ENCODE measurements at places on chromosomes 1 and 21. TPM values are rescaled to one million over a fixed set of nuclear protein-coding genes. Genes with fewer than 3 reads are reported as not detected.

The CFAP126 gene
- not detected for total RNA-seq

The SYPL2 gene
- total RNA-seq = not detected

The FCRL5 gene
- not detected for total RNA-seq

The HES2 gene
- 0.21 TPM for total RNA-seq

The POGZ gene
- 82.8 TPM for total RNA-seq

The SLAMF6 gene
- 25.1 TPM for total RNA-seq

The LRRN2 gene
- not detected for total RNA-seq

The LEPR gene
- total RNA-seq = 1.9 TPM

The UBL4B gene
- total RNA-seq = not detected

The JUN gene
- total RNA-seq = 35.6 TPM

The NUDT4B gene
- total RNA-seq = 0.40 TPM

The B3GALNT2 gene
- 12.2 TPM for total RNA-seq

The ACOT11 gene
- total RNA-seq = 1.9 TPM

The GJA8 gene
- not detected for total RNA-seq

The RSPH1 gene
- not detected for total RNA-seq

The ACTL8 gene
- not detected for total RNA-seq

The DIRAS3 gene
- not detected for total RNA-seq

The LMOD1 gene
- not detected for total RNA-seq

The E2F2 gene
- total RNA-seq = 112 TPM

DNA sequence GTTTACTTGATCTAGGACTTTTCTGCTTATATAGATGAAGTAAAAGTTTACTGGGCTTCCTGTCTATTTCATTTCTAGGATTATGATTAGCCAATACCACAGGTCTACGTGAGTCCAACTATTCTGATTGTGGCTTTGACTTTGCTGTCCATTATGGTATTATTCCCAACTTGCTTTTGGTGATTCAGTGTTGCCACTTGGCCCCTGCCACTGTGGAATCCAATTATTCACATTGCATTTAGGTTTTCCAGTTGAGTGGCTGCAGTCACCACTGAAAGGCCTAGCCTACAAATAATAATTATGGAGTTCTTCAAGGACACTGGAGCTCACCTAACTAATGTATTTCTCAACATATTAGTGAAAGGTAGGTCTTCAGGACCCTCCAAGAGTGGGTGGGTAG, 574.3 kb upstream of the USP24 start:
- H3K36me3 ChIP-seq = no peaks in the 10 kb centered on the region
- no peak overlapping the region for H3K4me3 ChIP-seq

DNA sequence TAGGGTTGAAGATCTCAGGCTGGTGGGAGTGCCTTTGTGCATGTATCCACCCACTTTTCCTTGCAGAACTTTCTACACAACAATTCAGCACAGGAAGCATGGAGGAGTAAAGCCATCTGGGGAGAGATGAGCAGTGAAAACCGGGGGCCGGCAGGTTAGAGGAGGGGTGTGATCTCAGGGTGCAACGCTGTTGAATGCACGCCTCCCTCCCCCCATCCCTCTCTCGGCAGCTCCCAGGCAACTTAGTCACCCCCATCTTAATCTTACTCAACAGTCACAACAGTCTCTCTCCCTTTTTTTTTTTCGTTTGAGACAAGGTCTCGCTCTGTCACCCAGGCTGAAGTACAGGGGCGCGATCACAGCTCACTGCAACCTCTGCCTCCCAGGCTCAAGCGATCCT, 16.6 kb upstream of the ABCG1 start:
- no peak for DNase-seq
- no peak overlapping the region for H3K27ac ChIP-seq
- H3K27me3 ChIP-seq = peaks cover 8% of the 10 kb centered on the region
- no peak overlapping the region for H3K4me3 ChIP-seq

GRCh38 chr1:156488566-156489165, 11.9 kb downstream of the MEF2D start:
- H3K27me3 ChIP-seq = no peaks in the 10 kb centered on the region
- peaks cover 69% of the 10 kb centered on the region for H3K4me1 ChIP-seq
- H3K27ac ChIP-seq = peak overlapping the region; percentile 82
- H3K4me3 ChIP-seq = peak overlapping the region; percentile 52
- DNase-seq = no peak
- H3K36me3 ChIP-seq = peaks cover 23% of the 10 kb centered on the region

GRCh38 chr1:182724215-182724614, 39.8 kb upstream of the RGS8 start:
- H3K4me3 ChIP-seq = no peak overlapping the region
- H3K27me3 ChIP-seq = peaks cover 6% of the 10 kb centered on the region
- no peaks in the 10 kb centered on the region for H3K36me3 ChIP-seq

DNA sequence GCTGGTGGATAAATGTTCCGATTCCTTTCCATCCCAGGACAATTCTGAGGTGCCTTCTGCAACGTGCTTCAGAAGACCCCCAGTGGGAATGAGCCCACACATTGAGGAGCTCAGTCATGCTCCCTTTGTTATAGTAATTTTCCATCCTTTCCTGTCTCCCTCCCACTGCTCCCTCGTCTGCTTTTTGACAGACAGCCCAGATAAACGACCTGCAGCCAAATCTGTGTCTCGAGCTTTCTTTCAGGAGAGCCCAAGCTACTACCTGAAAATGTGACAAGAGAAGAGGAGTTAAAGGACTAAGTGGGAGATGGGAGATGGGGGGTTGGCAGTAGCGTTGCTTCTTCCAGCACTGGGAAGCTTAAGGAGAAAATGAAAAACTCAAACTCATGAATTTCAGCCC, 65.9 kb upstream of the LRRN2 start:
- no peak for DNase-seq
- no peaks in the 10 kb centered on the region for H3K4me1 ChIP-seq
- no peak overlapping the region for H3K4me3 ChIP-seq
- H3K27ac ChIP-seq = no peak overlapping the region

GRCh38 chr1:94660994-94661393, 119.4 kb upstream of the F3 start:
- H3K4me3 ChIP-seq = no peak overlapping the region
- no peaks in the 10 kb centered on the region for H3K36me3 ChIP-seq
- H3K27me3 ChIP-seq = peaks cover 12% of the 10 kb centered on the region
- no peak overlapping the region for H3K27ac ChIP-seq
- DNase-seq = no peak

- no peak overlapping the region for H3K27ac ChIP-seq
- H3K27me3 ChIP-seq = peaks cover 4% of the 10 kb centered on the region
- H3K4me1 ChIP-seq = no peaks in the 10 kb centered on the region
Measured at GRCh38 chr1:94125551-94126514, 4.9 kb upstream of the ABCA4 start.

GRCh38 chr1:207873055-207873890, 37.7 kb downstream of the CD34 start:
- peak overlapping the region; percentile 90 for H3K27ac ChIP-seq
- peak; percentile 51 for DNase-seq
- H3K4me1 ChIP-seq = peaks cover 72% of the 10 kb centered on the region
- H3K36me3 ChIP-seq = peaks cover 2% of the 10 kb centered on the region
- peak overlapping the region; percentile 24 for H3K4me3 ChIP-seq

GRCh38 chr1:29356663-29357062, 120.3 kb downstream of the PTPRU start:
- H3K4me1 ChIP-seq = peaks cover 2% of the 10 kb centered on the region
- no peaks in the 10 kb centered on the region for H3K36me3 ChIP-seq
- no peak overlapping the region for H3K4me3 ChIP-seq

DNA sequence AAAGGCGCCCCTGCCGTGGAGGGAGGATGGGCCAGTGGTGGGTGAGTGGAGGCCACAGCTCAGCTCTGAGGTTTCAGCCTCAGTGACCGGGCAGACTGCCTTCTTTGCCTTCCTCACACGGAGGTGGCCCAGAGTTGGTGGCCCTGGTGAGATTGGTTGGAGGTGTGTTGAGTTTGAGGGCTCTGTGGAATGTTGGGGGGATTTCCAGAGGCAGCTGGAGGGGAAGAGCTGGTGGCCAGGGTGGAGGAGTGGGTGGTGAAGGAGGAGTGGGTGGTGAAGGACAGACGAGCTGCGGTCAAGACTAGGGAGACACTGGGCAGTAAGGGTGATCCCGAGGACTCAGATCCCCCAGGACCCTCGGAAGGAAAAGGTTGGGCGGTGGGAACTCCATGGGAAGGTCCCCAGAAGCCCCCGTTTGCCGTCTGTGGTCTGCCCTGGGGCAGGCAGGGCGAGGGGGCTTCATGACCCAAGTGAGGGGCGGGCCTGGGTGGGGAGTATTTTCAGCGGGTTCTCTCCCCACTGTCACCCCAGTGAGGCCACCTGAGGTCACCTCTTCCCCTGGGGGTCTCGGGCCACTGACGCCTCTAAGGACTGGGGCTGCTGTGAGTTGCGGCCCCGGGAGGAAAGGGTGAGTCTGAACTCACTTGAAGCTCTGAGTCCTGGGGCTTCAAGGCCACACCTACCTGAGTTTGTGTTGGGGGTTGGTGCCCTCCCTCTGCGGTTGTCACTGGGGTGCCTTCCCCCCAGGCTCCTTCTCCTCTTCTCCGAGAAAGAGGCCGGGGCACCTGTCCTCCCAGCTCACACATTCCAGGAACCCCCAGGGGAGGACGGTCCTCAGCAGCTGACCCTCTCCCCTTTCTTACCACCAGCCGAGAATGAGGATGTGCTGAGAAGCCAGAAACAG, 22.7 kb upstream of the PIK3CD start:
- H3K27ac ChIP-seq = peak overlapping the region; percentile 98
- H3K4me1 ChIP-seq = peaks cover 55% of the 10 kb centered on the region
- H3K4me3 ChIP-seq = peak overlapping the region; percentile 95
- peaks cover 39% of the 10 kb centered on the region for H3K36me3 ChIP-seq
- peaks cover 6% of the 10 kb centered on the region for H3K27me3 ChIP-seq

- H3K4me3 ChIP-seq = peak overlapping the region; percentile 100
- peaks cover 37% of the 10 kb centered on the region for H3K4me1 ChIP-seq
- no peaks in the 10 kb centered on the region for H3K27me3 ChIP-seq
- no peaks in the 10 kb centered on the region for H3K36me3 ChIP-seq
Measured at GRCh38 chr1:99969260-99969728, 502 bp upstream of the SLC35A3 start.

DNA sequence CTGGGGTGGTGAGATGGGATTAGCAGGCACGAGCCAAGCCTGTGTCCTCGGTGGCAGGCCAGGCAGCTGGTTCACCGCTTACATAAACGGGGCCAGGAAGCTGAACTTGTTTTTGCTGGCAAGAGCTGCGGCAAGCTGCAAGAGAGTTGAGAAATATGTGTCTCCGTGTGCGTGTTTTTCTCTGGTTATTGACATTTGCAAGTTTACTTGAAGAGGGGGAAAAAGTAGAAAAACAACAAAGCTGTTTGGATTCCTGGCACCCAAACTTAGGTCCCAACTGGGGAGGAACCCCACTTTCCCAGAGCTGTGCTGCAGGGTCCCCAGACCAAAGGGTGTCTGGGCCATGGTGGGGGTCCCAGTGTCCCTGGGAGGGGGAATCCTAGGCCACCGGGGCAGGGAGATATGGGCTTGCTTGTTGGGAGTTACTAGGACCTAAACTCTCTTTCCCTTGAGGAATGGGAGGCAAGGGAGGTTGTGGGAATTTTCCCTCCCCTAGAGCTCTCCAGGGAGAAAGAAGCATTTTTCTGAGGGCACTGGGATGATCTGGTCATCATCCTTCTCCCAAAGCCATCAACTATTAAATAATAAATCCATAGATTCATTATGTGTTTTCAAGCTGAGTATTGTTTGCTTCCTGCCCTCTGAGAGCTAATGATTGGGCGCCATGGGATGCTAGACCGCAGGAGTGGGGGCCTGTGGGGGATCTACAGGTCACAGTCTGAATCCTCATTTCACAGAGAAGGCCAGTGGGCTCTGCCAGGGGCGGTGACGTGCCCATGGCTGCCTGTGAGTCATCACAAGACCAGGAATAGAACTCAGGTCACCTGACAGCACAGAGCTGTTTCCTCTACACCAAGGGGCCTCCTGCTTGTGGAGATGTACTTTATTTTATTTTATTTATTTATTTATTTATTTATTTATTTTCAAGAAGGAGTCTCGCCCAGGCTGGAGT, 14.8 kb downstream of the IL6R start:
- H3K27me3 ChIP-seq = no peaks in the 10 kb centered on the region
- H3K4me1 ChIP-seq = peaks cover 45% of the 10 kb centered on the region
- peak; percentile 50 for DNase-seq
- peak overlapping the region; percentile 3 for H3K4me3 ChIP-seq

DNA sequence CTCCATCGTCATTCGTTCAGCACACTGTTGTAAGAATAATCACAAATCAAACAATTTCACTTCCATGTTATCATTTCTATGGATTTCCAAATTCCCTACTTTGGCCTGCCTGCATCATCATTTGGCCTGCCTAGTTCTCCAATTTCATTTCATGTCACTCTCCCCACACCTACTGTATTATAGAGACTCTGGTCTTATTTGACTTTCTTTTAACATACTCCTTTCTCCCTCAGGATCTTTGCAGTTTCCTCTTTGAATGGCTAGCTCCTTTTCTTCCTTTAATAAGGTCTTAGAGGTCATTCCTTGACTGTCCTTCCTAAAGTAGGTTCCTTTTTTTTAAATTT, 36.3 kb upstream of the PODN start:
- no peaks in the 10 kb centered on the region for H3K27me3 ChIP-seq
- H3K4me3 ChIP-seq = no peak overlapping the region

GRCh38 chr1:63688302-63688890, 85.4 kb upstream of the ROR1 start:
- H3K4me1 ChIP-seq = peaks cover 2% of the 10 kb centered on the region
- no peak overlapping the region for H3K27ac ChIP-seq
- H3K4me3 ChIP-seq = no peak overlapping the region
- no peaks in the 10 kb centered on the region for H3K36me3 ChIP-seq
- DNase-seq = no peak

GRCh38 chr1:39633422-39633821, 6.0 kb downstream of the HEYL start:
- H3K4me1 ChIP-seq = no peaks in the 10 kb centered on the region
- DNase-seq = no peak
- peaks cover 23% of the 10 kb centered on the region for H3K27me3 ChIP-seq
- H3K27ac ChIP-seq = no peak overlapping the region
- no peak overlapping the region for H3K4me3 ChIP-seq

- H3K36me3 ChIP-seq = no peaks in the 10 kb centered on the region
- no peak overlapping the region for H3K27ac ChIP-seq
- peaks cover 17% of the 10 kb centered on the region for H3K4me1 ChIP-seq
- no peak overlapping the region for H3K4me3 ChIP-seq
- peaks cover 5% of the 10 kb centered on the region for H3K27me3 ChIP-seq
- no peak for DNase-seq
Measured at GRCh38 chr1:220732621-220733020, 15.5 kb upstream of the MTARC2 start.

- no peaks in the 10 kb centered on the region for H3K27me3 ChIP-seq
- H3K4me1 ChIP-seq = no peaks in the 10 kb centered on the region
- H3K27ac ChIP-seq = no peak overlapping the region
- DNase-seq = no peak
Measured at GRCh38 chr1:201818971-201819750, 9.8 kb upstream of the IPO9 start.

GRCh38 chr1:115807723-115808122, 33.2 kb downstream of the NHLH2 start:
- peaks cover 12% of the 10 kb centered on the region for H3K27me3 ChIP-seq
- no peaks in the 10 kb centered on the region for H3K4me1 ChIP-seq
- DNase-seq = peak; percentile 71
